ENCODE measurements at places on chromosomes 4 and X.

GRCh38 chrX:19557822-19558221, 42.5 kb upstream of the MAP3K15 start:
- DNase-seq: no peak

DNA sequence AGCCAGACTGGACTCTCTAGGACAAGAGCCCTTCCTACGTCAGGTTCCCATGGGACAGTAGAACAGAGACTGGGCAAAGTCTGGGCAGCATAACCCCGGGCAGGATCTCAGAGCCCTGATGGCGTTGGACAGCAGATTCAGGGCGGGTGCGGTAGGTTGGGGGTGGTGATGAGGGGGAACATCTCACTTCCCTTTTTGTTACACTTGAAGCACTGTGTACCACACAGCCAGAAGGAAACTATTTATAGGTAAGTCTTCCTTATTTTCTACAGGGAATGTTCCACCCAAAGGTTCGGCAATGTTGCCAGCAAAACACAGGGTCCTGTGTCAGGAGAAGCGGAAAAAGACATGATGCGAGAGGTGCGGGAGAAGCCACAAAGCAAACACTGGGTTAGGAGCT, 54.3 kb downstream of the TSC22D3 start:
- no peak for DNase-seq

DNA sequence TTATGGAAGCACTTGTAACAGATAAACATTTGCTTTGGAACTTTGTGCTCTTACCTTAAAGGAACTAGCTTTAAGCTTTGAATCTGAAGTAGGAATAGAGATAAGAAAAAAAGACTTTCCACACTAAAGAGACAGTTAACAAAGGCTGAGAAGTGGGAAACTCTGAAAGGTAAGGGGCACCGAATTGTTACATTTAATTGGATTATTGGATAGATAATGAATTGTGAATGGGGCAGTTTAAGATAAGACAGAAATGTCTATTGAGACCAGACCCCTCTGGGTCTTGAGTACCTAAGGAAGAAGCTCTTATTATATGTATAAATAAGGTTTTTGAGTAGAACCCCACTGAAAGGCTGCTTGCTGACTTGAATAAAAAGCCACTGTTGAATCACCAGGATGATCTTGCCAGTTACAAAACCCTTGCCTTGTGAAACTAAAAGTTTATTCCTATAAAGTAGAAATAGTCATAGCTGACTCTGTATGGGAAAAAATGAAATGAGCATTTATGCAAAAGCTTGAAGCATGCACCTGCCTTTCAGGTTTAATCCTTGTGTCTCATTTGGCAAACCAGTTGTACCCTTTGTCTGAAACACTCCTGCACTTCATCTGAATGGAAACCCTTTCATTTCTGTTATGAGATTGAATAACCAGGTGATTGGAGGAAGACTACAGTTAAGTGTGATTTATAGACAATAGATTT, 423.2 kb downstream of the RPA4 start:
- DNase-seq: no peak

GRCh38 chr4:42048394-42048793, 58.1 kb downstream of the SLC30A9 start:
- DNase-seq: peak; percentile 38

DNA sequence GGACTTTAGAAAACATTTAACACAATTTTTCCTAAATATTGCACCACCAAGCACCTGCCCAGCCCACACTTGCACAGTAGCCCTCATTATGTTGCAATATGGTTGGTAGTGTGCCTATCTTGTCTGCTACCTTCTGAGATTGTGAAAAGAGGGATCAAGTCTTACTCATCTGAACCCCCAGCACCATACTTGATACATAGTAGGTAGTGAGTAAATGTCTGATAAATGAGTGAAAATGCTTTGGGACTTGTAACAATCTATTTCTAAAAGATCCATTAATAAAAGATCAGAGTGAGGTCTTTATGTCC, 118.4 kb upstream of the MED14 start:
- DNase-seq: no peak

DNA sequence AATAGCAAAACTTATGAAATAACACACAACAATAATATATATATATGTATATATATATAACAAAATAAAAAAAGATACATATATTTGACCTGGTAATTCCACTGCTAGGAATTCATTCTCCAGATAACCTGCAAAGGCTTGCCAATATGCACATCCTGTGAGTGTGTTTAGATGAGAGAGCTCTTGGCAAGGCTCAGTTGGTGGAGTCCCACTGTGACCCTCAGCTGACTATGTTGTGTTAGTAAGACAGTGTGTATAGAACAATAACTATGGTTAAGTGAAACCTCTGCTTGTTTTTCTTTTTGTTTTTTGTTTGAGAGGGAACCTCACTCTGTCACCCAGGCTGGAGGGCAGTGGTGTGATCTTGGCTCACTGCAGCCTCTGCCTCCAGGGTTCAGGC, 39.5 kb upstream of the RBMX start:
- no peak for DNase-seq

DNA sequence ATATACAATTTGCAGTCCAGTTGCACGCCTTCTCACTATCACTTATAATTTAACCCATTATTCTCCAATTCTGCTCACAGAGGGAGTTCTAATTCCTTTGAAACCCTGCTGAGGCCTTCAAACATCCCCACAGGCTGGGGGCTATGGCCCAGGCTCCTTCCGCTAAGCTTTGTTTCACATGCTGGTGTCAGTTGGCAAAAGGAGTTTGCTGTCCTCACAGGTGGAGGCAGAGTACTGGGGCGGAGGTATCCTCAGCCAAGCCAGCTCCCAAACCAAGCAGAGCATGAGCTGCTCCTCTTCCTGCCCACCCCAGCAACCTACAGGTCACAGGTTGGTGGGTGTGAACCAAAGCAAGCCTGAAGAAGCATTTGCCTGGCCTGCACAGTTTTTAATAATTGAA, 21.5 kb downstream of the BTC start:
- no peak for DNase-seq

GRCh38 chr4:162364651-162365050, 200.9 kb upstream of the FSTL5 start:
- no peak for DNase-seq

- no peak for DNase-seq
Observed at GRCh38 chr4:188372058-188372457, 232.8 kb downstream of the TRIML1 start.

GRCh38 chrX:101417981-101418841, 10.2 kb downstream of the HNRNPH2 start:
- no peak for DNase-seq

DNA sequence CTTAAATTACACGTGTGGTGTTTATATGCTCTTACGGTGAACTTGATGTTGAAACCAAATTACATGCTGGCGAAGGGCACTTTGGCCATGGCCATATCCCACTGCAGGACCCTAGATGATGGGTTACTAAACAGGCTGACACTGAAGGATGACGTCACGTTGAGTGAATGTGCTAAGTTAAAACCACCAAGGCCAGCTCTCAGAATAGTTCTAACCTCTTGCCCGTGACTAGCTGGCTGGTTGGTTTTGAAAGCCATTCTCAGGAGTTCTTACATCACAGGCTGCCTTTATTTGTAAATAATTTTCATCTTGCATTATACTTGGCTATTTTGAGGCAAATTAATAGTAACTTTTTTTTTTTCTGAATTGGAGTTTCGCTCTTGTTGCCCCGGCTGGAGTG, 41.3 kb upstream of the PHEX start:
- DNase-seq: no peak

DNA sequence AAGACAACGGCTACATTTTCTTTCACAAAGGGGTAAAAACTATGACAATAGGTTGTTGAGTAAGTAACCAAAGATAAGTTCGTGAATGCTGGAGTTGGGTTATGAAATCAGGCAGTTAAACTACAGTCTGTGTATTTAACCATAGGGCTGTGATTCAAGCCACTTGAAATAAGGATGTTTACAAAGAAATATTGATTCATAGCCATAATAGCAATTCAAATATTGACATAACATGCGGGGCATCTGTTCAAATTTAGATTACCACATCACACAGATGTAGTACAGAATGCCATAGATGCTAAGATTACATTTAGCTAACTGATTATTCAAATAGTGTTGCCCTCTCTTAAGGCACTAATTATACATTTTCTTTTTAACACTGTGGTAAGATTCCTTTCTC, 364.1 kb downstream of the FSTL5 start:
- DNase-seq: no peak

GRCh38 chrX:153763298-153763932, 634 bp upstream of the PLXNB3 start:
- DNase-seq: no peak

- no peak for DNase-seq
Observed at GRCh38 chr4:121696581-121697461, at the start of gene ANXA5. Gene ANXA5, minus strand, starts transcription at chr4:121696980. Its CDS starts 391 bp downstream, at chr4:121696589.

DNA sequence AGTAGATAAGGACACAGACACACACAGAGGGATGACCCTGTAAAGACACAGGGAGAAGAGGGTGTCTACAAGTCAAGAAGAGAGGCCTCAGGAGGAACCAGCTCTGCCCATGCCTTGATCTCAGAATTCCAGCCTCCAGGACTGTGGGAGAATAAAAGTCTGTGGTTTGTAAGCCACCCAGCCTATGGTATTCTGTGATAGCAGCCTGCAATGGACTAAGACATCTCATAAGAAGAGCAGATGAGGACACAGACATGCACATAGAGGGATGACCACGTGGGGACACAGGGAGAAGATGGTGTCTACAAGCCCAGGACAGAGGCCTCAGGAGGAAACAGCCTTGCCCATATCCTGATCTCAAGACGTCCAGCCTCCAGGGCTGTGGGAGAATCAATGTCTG, 9.4 kb downstream of the XG start:
- DNase-seq: no peak
